H1 (cell line): ENCODE measurements at places on chromosomes 2 and 18. TPM values are rescaled to one million over a fixed set of nuclear protein-coding genes. Genes with fewer than 3 reads are reported as not detected.

The STK17B gene
- total RNA-seq = 10.5 and 11.8 TPM in 2 replicates

The TIGD1 gene
- total RNA-seq = 7.9 and 8.3 TPM in 2 replicates

The MSH6 gene
- 289 and 301 TPM in 2 replicates for total RNA-seq

The DDX1 gene
- 155 and 161 TPM in 2 replicates for total RNA-seq

The CAPN13 gene
- total RNA-seq = 0.94 and 2.4 TPM in 2 replicates

The SP9 gene
- 0.11 TPM in 2 replicates for total RNA-seq

The OTX1 gene
- total RNA-seq = 3.3 and 3.8 TPM in 2 replicates

The CPS1 gene
- 15.7 and 16.4 TPM in 2 replicates for total RNA-seq

The CERS6 gene
- total RNA-seq = 28.2 and 28.3 TPM in 2 replicates

The TDRD15 gene
- total RNA-seq = not detected in 2 replicates

The IL36A gene
- total RNA-seq = not detected in 2 replicates

The REG3G gene
- total RNA-seq = not detected in 2 replicates

The DHRS9 gene
- not detected in 2 replicates for total RNA-seq

The ABCG5 gene
- not detected in 2 replicates for total RNA-seq

The TSPYL6 gene
- total RNA-seq = not detected in 2 replicates

The HSBP1L1 gene
- 0.69 and 1.0 TPM in 2 replicates for total RNA-seq

The BCL11A gene
- 59.3 and 61.3 TPM in 2 replicates for total RNA-seq

The DSC1 gene
- not detected in 2 replicates for total RNA-seq

The RGPD3 gene
- total RNA-seq = 0.17 TPM in 1 of 2 replicates, not detected in the other

The MRO gene
- 0.67 and 1.0 TPM in 2 replicates for total RNA-seq

The MTCL1 gene
- total RNA-seq = 60.8 and 62.0 TPM in 2 replicates

The CHRND gene
- not detected in 2 replicates for total RNA-seq

The DNAH7 gene
- 0.07 and 0.21 TPM in 2 replicates for total RNA-seq

The TNFRSF11A gene
- total RNA-seq = 10.6 and 11.1 TPM in 2 replicates

The SERPINB4 gene
- 0.32 and 0.96 TPM in 2 replicates for total RNA-seq

The ZAP70 gene
- total RNA-seq = not detected in 2 replicates

The ST6GAL2 gene
- total RNA-seq = 16.2 and 17.5 TPM in 2 replicates

The SLC5A7 gene
- 0.11 and 0.15 TPM in 2 replicates for total RNA-seq

The ANKRD62 gene
- not detected in 2 replicates for total RNA-seq

The NMUR1 gene
- 0.46 and 0.56 TPM in 2 replicates for total RNA-seq

The TMEM247 gene
- total RNA-seq = not detected in 2 replicates

The AKAIN1 gene
- total RNA-seq = not detected in 2 replicates

The PCARE gene
- total RNA-seq = not detected in 2 replicates

The C2orf66 gene
- not detected in 2 replicates for total RNA-seq

The DAPL1 gene
- not detected in 2 replicates for total RNA-seq

The TXNL4A gene
- 160 and 169 TPM in 2 replicates for total RNA-seq

The LONRF2 gene
- total RNA-seq = 0.42 and 0.74 TPM in 2 replicates

The SLC25A12 gene
- total RNA-seq = 9.9 and 10.2 TPM in 2 replicates

The UGT1A10 gene
- total RNA-seq = not detected in 2 replicates

The CRYGB gene
- not detected in 2 replicates for total RNA-seq

The SIX2 gene
- total RNA-seq = 0.84 and 1.0 TPM in 2 replicates

The OSBPL1A gene
- total RNA-seq = 74.9 and 77.1 TPM in 2 replicates

The UGT1A4 gene
- not detected in 2 replicates for total RNA-seq

The CSRNP3 gene
- total RNA-seq = 6.5 and 6.7 TPM in 2 replicates

The STAMBP gene
- total RNA-seq = 49.7 and 50.5 TPM in 2 replicates

The REG1B gene
- not detected in 2 replicates for total RNA-seq

The NR4A2 gene
- total RNA-seq = 1.4 and 1.7 TPM in 2 replicates

The NAT8 gene
- not detected in 2 replicates for total RNA-seq

The FZD7 gene
- 246 TPM in 2 replicates for total RNA-seq

The SCG2 gene
- total RNA-seq = 0.77 and 1.0 TPM in 2 replicates

The SLC19A3 gene
- 5.9 and 9.8 TPM in 2 replicates for total RNA-seq

The FEV gene
- not detected in 2 replicates for total RNA-seq
